Endodermal cell (in vitro differentiated cells): ENCODE measurements at places on chromosomes 2 and 18.

- no peak for DNase-seq
Observed at GRCh38 chr2:154700136-154700535, 1.6 kb downstream of the KCNJ3 start.

DNA sequence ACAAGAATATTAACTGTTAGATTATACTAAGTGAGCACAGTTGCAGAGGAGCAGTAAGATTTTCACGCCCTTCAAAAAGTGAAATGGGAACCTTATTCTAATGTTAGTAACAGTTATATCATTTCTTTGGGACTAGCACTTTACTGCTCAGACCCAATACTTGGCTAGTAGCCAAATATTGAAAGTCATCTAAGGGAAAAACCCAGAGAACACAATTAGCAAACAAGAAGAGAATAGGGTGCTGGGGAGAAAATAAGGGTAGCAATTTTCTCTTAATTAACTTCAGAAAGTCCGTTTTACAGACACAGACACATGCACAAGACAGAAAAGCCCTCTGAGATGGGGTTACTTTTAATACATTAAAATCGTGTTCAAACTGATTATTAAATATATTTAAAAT lies 71.8 kb downstream of the ID2 start:
- no peak for DNase-seq

- DNase-seq: no peak
Observed at GRCh38 chr2:62461707-62462106, 44.3 kb downstream of the TMEM17 start.

DNA sequence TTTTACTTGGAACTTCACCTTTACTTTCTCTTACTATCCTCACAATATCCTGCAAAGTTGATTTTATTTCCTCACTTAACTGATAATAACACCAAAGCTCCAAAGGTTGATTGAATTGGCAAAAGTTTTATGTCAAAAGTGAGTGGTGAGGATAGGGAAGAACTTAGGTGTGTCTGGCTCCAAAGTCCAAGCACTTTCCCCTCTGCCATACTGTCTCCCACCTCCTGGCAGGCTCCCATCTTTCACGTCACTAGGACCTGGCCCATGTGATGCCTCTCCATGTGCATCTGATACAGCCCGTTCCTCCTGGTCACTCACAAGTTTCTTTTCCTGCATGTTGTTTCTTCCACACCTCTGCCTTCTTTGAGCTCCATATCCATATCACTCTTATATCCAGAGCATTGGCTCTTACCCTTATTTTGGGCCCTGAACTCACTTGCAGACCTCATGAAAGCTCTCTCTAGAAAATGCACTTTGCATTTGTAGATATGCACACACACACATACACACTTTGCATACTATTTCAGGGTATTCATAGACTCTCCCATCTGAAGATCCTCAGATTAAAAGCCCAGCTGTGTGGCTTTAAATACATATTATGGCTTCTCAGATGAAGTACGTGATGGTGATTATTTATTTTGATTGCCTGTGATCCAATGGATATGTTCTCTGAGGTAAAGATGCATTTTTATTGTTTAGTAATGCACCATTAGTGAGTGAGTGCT lies 12.3 kb downstream of the MEP1B start:
- no peak for DNase-seq

GRCh38 chr18:24502667-24503523 lies 42.5 kb downstream of the HRH4 start:
- DNase-seq: no peak

DNA sequence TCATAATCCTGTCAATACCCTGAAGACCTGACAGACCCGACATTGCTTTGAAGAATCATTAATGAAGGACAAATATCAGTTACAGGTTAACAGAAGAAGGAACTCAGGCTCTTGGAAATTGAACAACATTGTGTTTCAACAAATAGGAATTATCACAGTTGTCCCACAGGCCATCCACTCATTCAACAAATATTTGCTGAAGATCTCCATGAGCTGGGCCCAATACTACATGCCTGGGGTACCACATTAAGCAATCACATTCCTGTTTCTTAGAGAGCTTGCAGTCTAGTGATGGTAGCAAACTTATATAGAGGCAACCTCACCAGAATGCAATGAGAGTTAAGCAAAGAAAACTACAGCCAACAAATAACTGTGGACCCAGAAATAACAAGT lies 671.6 kb upstream of the ACVR2A start:
- no peak for DNase-seq

GRCh38 chr2:166297951-166298350 lies 77.8 kb downstream of the SCN9A start:
- no peak for DNase-seq

DNA sequence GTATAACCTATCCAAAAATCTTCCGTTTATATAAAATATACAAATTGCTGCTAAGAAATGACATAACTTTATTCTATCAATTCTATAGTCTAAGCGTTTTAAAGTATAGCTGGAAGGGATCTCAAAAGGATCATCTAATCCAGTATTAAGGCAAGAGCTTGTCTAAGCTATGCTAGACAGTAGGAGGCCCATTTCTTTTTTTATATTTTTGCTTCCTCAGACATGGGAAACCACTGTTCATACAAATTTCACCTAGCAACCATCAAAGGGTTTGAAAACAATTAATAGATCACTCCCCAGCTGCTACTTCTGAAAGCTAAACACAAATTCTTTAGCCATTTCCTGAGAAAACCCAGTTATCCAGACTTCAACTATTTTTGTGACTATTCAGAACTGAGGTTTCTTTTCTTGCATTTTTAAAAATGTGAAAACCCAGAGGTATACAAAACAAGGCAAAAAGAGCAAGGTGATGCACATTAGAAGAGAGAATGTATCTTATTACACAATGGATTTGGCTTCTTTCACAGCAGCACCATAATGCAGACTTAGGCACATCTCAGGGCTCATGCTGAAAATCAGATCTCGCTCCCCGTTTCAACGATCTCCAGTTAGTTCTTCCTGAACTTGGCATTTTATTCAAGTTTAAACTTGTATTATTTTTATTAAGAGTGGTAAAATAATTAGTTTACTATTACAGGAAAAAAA lies 274.4 kb downstream of the LRP1B start:
- DNase-seq: no peak

- no peak for DNase-seq
Observed at GRCh38 chr2:216341121-216341520, 31.2 kb downstream of the MARCHF4 start.

DNA sequence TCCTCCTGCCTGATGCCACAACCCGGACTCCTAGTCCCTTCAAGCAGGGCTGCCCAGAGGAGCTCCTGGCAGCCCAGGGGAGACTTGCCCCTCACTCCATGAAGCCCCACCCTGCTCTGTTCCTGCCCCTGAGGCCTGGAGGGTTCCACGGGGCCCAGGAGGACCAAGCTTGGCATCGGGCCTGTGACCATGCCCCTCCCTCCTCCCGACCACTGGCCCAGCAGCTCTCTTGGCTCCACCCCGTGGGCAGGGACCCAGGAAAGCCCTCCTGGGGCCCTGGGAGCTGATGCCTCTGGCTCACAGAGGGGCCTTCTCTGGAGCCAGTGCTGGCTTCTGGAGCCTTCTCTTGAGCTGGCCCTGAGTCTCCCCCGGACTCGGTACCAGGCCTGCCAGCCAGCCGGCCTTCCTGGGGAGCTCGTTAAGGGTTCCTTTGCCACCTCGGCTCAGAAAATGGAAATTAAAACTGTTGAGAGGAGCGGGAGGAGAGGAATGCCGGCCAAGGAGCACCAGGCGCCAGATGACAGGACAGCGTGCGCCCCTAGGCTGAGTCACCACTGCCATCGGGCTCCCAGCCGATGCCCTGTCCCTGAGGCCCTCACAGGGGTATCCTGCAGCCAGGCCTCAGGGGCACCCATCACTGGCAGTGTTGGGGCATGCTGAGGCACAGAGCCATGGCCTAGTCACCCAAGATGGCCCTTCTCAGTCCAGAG lies 40.6 kb upstream of the SNED1 start:
- DNase-seq: peak; percentile 57

GRCh38 chr2:85419009-85419675 lies 628 bp downstream of the SH2D6 start:
- DNase-seq: no peak

GRCh38 chr2:30421604-30422443 lies 25.2 kb upstream of the LCLAT1 start:
- DNase-seq: peak; percentile 68

GRCh38 chr2:7539077-7539476 lies 621.9 kb downstream of the RNF144A start:
- DNase-seq: no peak

GRCh38 chr18:5891854-5892215 lies 3.5 kb downstream of the TMEM200C start:
- peak; percentile 66 for DNase-seq

DNA sequence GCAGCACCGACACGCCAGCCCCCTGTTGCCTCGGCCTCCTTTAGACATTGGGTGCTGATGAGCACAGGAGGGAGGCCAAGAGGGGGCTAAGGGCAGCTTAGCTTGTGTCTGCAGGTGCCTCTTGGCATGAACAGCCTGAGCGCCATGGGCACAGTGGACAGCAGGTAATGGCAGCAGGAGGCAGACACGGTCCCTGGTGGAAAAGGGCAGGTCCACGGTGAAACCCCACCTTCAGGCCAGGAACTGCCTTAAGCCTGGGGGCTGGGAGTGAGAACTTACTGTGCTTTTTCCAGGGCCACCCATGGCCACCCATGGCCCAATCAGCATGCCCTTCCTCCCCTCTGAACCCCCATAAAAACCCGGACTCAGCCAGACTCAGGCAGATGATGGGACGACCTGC lies 633.4 kb upstream of the TMEFF2 start:
- DNase-seq: no peak

GRCh38 chr2:128421861-128422311 lies 103.2 kb upstream of the HS6ST1 start:
- DNase-seq: peak; percentile 33

DNA sequence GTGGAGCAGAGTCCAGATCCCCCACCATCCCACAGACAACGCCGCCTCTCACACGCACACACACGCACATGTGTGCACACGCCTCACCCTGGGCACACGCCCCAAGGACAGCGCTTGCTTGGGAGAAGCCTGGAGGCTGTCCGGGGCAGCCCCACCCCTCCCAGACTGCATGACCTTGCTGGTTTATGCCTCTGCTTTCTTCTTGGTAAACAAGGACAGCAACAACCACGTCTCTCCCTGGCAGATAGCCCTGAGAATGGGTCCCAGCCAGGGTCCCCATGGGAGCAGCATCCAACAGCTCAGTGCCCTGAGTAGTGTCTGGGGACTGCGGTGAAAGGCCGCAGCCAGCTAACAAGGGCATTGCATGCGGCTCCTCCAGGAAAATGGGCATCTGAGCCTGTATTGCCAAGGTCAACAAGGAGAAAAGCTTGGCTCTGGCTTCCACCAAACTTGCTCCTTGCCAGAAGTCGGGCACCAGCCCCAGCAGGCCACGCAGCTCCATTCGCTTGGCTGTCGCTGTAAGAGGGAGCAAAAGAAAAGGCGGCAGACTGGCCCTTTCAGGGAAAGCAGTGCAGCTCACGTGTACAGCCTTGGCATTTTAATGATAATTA lies 234.6 kb downstream of the EIPR1 start:
- peak; percentile 30 for DNase-seq

DNA sequence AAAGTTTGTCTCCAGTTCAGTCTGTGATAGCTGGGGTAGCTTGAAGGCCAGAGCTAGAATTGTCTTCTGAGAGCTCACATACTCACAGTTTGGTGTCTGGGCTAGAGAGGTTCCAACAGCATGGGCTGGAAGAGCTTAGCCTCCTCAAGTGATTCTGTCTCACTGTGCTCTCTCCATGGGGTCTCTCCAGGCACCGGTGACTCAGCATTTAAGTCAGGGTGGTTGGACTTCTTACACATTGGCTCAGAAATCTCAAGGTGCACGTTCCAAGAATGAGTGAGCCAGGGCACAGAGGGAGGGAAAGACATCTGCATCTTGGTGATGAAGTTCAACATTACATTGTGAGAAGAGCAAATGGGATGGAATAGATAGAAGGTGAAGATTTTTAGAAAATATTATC lies 207.3 kb upstream of the DDX18 start:
- DNase-seq: no peak

- DNase-seq: no peak
Observed at GRCh38 chr18:45876161-45876560, 50.7 kb downstream of the SIGLEC15 start.

DNA sequence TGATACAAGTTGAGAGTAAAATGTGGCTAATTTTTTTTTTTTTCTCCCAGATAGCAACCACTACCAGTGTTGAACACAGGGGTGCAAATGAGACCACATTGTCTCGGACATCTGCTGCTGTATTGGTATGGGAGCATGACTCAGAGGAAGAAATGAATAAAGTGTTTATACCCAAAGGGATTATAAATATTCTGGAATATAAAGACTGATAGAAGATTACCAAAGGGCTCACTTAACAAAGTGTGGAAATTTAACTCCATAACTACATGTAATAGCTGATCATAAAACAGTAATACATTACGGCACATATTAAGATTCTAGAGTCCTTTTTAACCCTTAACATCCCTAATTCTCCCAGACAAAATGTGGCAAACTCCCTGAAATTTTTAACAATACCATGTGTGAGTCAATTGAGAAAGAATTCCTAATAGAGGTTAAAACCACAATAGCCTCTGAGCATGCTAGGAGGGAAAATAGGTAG lies 1023.0 kb upstream of the ACVR2A start:
- no peak for DNase-seq

DNA sequence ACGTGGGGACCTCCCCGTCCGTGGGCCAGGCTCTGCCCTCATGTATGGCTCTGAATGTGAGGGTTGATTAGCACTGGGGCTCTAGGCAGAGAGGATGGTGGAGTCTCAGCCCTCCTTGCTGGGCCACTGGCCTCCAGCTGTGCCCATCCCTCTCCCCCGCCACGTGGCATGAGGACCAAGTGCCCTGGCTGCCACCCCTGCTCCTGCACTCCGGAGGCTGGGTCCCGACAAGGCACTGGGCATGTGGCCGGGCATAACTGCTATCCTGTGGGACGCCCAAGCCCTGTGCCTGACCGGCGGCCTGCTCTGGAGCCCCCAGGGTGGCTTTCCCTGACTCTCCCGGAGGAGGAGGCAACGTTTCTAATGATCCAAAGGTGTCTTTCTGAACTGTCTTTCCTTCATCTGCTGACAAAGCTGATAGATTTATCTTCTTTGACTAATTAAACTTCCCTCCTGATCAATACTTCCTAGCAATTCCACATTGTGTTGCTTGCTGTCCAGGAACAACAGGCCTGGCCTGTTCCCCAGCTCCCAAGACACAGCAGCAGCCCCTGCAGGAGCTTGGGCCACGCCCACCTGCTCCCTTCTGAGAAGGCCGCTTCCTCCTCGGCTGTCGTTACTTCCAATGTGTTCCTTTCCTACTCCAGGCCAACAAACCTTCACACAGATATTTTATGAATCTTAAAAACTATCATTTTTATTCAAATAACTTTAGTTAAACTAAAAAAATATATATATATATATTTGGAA lies 132.0 kb downstream of the SNTG2 start:
- peak; percentile 67 for DNase-seq

DNA sequence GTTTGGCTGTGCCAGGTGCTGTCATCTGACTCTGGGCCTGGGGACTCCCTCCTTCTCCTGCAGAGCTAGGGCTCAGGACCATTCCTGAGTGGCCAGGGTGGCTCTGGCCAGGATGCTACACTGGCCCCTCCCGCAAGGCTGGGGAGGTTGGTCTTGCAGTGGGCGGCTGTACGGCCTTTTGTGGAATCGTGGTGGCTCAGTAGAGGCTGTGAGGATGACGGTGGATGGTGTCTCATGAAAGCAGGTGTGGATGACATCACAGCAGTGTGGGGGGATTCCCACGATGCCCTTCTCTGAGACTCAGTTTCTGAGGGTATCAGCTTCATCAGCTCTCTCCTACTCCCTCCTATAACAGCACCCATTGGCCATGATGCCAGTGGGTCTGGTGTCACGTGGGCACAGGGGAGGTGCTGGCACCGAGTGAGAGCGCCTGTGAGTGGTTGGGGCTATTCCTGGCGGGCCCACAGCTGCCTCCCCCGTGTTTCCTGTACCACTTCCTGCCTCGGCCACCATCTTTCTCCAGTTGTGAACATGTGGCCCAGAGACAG lies 144.2 kb upstream of the HDAC4 start:
- DNase-seq: peak; percentile 13
